ENCODE measurements at places on chromosomes 4 and X.

- no peak for DNase-seq
These were observed 630 bp downstream of the SMARCA5 start for GRCh38 chr4:143514169-143514495.

GRCh38 chr4:157294575-157294974, 74.0 kb downstream of the GRIA2 start:
- DNase-seq: no peak

DNA sequence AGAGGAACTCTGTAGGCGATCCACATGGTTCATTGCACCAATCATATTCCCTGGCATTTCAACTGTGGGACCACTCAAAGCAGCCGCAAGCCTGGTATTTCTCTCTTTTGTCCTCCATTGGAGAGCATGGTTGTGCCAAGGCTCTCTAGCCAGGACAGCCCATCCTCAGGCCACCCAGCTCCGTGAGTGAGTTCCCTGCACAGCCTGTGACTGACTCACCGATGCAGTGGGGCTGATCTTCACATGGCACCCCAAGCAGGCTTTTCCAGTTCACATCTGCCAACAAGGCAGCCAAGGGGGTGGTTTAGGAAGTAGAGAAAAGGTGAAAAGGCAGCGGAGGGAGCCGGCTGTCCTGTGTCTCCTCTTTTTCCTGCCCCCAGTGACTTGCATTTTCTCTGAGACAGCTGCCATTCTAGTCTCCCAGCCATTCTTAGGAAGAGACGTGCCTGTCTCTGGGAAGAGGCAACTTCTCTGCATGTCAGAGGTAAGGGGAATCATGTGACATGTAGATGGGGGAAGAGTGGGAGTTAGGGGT, 69.2 kb downstream of the MID1IP1 start:
- no peak for DNase-seq

- DNase-seq: no peak
These were observed 344.4 kb upstream of the ACTRT1 start for GRCh38 chrX:128396601-128397000.

DNA sequence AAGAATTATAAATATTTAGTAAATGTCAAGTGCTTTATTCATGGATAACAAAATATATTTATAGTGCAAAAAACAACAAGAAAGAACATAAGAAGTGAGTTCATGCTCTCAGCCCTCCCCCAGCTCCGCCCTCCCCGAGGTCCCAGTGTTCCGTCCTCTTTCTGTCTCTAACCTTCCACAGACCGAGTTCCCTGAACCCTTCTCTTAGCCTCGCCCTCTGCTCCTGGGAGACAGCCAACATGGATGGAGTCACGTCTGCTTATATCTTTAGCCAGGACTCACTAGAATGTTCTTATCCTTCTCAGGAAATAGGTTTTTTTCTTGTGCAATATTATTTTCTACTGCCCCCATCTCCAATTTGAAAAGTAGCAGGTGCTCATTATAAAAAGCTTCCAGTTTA, 40.1 kb upstream of the HELT start:
- DNase-seq: no peak

GRCh38 chr4:156970501-156971164, 966 bp downstream of the PDGFC start:
- DNase-seq: no peak

DNA sequence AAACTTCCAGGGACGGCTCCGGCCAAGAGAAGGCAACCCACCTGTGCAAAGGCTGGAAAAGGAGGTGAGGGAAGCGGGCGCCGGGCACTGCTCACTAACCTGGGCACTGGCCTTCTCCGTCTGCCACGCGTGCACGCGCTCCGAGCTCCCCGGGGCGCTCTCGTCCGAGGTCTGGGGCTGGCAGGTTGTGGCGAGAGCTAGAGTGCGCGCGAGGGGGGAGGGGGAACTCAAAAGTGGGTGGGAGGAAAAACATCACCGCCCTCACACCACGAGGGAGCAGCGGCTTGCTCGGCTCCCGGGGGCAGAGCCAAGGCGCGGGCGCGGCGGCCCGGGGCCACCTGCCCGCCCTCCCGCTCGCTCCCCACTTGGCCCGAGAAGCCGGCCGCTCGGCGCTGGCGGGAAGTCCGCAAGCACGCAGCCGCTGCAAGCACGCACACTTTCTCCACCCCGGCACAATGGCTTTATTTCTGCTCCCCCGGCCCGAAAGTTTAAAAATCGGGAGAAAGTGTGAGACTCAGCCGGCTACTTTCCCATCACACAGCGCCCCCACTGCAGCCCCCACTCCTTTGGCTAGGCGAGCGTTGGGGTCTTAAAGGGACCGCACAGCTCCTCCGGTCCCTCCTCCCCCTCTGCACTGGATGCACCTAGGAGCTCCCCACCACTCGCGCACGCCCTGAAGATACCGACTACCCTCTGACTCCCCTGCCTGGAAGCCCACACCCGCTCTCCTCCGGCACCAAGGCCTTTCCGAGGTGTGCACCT, at the start of gene CHRDL1:
CHRDL1 (minus strand) TSS at position 173 of the 762 bp plus-strand sequence. CDS start 3,636 bp downstream, outside the sequence.
- no peak for DNase-seq

Data from stimulated activated CD4-positive, alpha-beta T cell treated with anti-CD3 and anti-CD28 coated beads, Interleukin-4, amount 100 ng/mL, for 24 hours (primary cell).